ENCODE measurements at places on chromosomes 7 and 10.

GRCh38 chr7:141920281-141920680, 4.1 kb downstream of the OR9A4 start:
- no peak for DNase-seq

GRCh38 chr7:141701489-141702046, 398 bp downstream of the DENND11 start:
- peak; percentile 30 for DNase-seq

DNA sequence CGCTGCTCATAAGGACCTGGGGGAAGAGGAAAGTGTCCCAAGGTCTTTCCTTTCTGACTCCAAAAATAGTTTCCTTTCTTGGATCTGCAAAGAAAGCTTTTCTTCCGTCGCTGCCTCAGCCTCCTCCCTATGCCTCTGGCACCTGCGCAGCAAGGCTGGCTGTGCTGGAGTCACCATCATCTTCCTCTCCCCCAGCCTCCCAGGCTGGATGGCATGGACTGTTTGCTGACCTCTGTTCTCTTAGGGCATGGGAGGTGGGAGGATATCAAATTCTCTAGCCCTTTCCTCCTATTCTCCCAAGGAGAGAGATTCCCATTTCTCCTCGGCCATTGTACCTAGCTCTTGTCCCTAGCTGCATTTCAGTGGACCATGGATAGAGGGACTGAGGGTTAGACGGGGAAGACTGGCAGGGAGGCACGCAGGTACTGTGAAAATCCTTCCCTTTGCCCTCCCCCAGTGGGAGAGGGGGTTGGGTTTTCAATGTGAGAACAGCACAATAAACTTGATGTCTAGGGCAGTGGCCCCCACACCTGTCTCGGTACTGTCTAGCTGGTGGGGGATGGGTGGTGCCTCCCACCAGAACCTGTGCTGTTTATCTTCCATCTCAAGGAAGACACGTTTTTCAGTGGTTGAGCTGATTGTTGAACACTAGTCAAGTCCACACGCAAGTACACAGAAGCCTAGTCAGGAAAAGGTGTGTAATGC, 2.6 kb downstream of the PPP1R35 start:
- DNase-seq = no peak

DNA sequence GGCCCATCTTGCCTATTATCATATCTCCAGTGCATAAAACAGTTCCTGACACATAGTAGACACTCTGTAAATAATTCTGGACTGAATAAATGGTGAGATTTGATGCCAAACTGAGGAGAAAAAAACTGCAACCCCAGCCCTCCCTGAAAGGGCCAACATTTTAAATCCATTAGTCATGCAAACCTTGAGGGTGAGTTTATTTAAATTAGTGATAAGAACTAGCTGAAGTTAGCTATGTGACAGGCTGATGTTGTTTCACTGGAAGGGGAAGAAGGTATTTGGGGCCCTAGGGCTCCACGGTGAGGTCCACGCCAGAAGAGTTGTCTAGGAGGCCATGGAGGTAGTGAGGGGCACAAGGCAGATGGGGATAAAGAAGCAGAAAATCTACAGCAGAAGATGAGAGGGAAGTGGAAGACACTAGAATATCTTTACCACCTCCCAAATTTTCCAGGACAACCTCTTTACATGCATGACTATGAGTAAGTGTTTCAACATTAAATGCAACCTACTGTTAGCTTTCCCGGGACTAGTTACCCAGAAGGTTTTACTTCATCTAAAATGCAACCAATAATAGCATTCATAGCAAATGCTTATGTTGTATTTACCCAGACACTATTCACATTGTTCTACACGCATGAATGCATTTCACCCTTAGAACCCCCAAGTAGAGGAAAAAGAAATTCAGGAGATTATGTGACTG, 183.2 kb upstream of the LYZL1 start:
- DNase-seq = peak; percentile 50

DNA sequence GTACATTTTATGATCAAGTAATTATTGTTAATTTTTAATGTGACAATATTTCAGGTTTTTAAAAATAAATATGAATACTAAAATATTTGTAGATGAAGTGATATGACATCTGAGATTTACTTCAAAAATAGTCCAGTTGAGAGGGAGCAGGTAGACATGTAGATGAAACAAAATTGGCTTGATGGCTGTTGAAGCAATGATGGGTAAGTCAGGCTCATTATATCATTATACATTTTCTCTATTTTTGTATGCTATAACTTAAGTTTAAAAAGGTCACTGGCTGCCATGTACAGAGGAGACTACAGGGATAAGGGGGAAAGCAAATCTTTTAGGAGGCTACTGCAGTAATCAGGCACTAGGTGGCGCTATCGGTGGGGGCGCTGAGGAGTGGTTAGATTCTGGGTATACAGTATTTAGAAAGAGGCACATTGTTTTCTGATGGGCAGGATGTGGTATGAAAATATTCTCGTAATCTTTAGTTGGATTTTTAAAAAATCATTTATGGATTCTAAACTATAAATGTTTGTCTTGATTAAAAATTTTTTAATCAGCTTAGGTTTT, 189.8 kb upstream of the IMMP2L start:
- DNase-seq = peak; percentile 71

DNA sequence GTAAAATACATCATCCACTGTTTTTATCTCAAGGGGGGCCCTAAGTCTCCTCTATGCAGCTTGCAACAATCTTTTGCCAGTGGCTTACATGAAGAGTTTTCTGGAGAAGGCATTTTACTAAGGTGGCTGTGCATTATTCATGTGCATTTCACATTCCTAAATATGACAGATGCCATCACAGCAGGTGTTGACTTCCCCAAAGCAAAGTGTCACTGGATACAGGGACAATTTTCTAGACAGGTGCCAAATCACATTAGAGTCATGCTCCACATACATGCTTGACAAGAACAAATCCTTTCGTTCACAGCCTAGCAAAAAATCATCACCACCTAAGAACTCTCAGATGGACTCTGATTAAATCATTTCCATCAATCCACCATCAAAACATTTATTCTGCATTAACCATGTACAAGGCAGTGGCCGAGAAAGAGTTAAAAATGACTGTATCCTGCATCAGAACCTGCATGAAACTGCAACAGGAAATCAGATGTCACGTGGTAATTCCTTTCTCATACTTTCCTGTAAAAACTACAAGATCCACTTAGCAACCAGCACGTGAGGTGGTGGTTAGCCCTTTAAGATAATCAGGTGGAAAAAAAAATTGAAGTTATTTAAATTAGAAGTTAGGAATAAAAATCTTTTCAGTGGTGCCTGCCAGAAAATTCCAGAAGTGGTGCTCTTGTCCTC, 88.2 kb upstream of the AFAP1L2 start:
- no peak for DNase-seq

- DNase-seq = no peak
Measured at GRCh38 chr7:7119729-7120128, 62.6 kb upstream of the C1GALT1 start.

DNA sequence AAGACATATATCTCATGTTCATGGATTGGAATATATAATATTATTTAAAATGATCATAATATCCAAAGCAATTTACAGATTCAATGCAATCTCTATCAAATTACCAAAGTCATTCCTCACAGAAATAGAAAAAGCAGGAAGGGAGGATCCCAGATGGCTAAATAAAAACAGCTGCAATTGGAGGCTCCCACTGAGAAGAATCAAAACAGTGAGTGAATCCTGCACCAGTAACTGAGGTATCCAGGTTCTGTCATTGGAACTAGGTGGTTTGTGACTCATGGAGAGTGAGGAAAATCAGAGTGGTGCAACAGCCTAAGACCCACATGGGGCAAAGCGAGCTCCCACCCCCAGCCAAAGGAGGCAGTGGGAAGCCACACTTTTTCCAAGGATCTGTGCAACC, 128.4 kb downstream of the MTERF1 start:
- DNase-seq = no peak

GRCh38 chr10:129410688-129411392, 56.2 kb upstream of the MGMT start:
- DNase-seq = no peak

DNA sequence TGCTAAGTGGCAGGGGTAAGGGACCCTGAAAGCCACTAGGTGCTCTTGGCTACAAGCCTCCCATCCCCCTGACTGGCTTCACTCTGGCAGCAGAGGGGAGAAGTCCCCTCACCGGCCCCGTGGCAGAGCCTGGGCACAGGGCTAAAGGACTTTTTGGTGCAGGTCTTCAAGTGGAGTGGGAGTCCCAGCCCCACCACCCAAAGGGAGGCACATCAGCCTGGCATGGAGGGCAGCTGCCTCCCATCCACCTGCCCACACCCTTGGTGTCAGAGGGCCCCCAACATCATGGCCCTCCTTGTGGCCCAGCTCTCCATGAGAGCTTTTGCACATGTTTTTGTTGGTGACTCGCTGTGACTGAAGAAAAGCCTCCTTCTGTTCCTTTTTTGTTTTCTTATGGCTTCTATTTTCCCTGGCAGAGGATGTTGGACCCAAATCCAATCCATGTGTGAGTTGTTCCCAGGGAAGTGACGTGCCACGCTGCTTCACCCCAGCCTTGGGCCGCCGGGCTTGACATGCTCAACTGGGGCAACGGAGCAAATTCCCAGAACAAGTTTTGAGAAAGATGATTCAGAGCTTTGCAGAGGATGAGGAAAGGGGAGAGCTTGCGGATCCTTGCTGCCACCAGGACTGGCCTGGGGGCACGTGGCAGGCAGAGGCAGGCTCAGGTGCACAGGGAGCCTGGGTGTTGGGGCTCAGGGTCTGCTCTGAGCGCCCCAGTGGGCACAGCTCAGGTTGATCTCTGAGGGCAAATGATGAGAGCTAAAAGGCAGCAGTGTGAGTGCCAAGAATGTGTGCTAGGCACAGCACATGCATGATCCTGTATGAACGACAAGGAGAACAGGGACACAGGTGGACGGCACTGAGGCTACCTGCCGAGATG, 1.9 kb upstream of the AEBP1 start:
- DNase-seq = no peak

DNA sequence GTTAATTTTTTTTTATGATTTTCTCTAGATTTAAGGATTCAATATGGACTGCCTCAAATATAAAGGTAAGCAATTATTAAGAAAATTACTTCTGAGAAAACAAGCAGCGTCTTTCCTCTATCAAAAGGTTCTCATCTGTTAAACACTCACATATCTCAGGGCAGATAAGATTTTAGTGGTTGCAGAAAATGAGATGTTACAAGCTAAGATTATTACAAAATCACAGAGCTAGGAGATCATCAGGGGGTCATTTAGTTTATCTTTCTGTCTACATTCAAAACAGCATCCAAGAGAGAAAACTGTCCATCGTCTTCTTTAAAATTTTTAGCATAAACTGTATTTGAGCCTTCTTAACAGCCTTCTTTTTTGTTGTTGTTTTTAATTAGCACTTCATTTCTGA, 29.1 kb upstream of the RHOBTB1 start:
- DNase-seq = no peak

GRCh38 chr10:13371897-13372470, 23.9 kb upstream of the SEPHS1 start:
- peak; percentile 88 for DNase-seq
